ENCODE measurements at places on chromosomes 3 and 15.

GRCh38 chr15:90031231-90031791, 30.2 kb downstream of the ZNF710 start:
- peak; percentile 73 for DNase-seq

DNA sequence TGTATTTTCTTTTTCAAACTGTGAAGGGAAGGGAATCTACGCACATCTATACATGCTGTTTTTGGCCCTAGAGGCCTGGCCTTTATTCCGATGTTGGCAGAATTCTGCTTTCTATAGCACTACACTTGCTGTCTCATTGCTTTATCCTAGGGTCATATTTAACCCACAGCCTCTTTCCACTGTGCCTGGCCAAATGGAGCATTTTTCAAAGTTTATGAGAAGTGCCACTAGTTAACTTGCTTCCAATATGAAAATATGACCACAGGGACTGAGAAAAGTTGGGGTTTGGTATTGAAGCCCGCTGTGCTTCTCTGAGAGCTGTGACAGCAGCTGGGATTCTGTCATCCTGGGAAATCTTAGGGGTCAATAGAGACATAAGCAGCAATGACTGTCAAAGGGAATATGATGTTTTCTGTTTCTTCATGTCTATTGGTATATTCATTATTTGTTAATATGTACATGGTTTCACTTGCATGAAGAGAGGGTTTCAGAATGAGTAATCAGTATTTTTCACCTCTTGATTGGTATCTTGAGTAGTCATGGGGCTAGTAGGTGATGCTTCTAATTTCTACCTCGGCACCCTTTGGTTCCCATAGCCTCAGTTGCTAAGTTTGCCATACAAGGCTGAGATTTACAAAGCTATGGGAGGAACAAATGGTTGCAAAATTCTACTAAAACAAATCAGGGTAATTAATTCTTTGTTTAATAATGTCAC, 275.8 kb upstream of the RBMS3 start:
- DNase-seq, result no peak

DNA sequence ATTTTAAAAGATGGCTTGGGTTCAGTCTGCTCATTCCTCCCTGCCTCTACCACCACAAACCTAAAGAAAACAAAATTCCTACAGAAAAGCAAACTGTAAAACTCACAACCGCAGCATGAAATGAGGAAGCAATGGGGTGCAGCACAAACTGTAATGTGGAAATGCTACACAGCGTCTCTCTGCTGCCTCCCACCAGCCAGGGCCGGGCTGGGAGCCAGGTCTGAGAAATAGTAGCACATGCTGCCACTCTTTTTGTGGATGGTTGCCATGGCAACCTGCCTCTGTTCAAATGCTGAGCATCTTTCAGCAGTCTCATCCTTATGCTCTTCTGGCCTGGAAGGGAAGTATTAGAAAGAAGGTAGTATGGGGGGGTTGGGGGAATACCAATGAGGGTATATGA, 55.4 kb downstream of the EOMES start:
- no peak for DNase-seq

GRCh38 chr3:75015280-75015679, 400.8 kb upstream of the CNTN3 start:
- DNase-seq, result no peak

- no peak for DNase-seq
These were observed 876 bp upstream of the ZNF385D start for GRCh38 chr3:21751886-21752285.

- DNase-seq, result no peak
These were observed 51.6 kb upstream of the FSIP1 start for GRCh38 chr15:39834256-39834655.

- no peak for DNase-seq
These were observed 117.6 kb downstream of the TMCC1 start for GRCh38 chr3:129775870-129776269.

GRCh38 chr15:37877851-37878741, 56.3 kb upstream of the TMCO5A start:
- DNase-seq, result no peak

GRCh38 chr3:127200086-127200691, 7.3 kb downstream of the PRR23E start:
- no peak for DNase-seq

DNA sequence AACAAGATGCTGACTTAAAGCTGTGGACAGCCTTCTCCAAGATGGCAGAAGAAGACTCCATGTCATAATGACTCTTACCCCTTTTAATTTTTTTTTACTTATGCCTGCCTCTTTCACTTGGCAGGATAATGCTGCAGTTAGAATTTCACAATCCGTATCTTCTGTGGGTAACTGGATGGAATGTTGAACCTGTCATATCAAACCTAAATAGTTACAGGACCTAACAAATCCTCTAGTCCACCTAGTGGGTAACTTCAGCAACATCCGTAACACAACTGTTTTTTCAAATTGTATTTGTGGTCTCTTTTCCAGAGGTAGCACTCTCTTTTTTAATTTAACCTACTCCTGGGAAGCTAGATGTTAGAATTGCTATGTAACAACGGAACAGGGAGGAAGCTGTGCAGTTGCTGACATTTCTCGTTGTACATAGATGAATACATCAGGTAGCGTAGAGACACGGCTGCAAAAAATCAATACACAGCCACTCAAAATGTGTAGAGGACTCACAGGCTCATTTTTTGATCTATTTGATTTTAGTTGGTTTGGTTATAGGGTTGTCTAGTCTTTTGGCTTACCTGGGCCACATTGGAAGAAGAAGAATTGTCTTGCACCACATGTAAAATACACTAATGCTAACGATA, 43.9 kb upstream of the TRPM1 start:
- DNase-seq, result no peak

DNA sequence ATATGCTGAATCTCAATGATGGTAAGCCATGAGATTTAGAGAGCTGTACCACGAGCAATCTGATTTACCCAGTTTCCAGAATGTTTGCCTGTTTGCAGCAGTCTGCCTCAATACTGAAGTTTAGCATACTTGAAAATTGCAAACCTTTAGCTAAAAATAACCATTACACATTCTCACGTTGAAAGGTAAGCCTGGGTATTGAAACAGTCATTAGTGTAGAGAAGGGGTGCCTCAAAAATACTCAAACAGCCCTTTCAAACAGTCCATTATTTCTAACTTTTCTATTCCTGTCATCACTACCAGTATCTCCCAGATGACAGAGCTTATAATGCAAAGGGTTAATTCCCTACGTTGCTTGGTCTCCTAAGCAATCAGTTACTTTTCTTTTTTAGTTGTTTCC, 111.8 kb upstream of the MBNL1 start:
- DNase-seq, result no peak

DNA sequence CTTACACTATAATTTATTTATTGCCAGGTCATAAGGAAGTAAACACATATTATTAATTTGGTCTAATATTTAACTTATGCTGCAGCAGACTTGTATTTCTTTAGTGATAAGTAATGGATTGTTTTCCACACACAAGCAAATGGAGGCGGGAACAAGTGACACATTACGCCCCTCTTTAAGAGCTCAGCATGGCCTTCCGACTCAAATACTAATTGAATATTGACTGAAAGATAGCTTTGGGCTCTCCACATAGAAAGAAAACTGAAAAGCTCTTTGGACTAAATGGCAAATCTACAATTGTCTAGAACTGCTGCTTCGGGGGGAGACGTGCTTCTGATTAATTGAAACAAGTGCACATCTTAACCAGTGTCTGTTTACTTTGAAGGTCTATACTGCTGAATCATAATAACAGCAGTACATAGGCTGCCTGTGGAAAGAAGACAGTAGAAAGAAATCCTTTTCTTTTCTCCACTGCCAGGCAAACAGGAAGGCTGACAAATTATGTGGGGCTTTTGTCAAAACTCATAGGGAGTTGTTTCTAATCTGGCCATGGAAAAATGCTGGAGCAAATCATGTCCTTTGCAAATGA, 15.9 kb downstream of the CADPS start:
- no peak for DNase-seq

DNA sequence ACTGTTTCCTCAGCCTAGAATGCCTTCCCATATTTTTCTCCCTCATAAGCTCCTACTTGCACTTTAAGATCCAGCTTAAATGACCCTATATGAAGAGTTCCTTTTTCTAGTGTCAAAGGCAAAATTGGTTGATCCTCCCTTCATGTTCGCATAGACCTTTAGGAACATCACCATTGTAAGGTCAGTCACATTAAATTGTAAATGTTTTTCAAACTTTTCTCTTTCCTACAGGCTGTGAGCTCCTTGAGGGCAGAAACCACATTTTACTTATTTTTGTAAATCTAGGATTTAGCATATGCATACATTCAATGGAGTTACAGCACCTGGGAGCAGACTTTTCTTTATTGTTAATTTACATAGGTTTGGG, 813 bp downstream of the SMCO1 start:
- no peak for DNase-seq

DNA sequence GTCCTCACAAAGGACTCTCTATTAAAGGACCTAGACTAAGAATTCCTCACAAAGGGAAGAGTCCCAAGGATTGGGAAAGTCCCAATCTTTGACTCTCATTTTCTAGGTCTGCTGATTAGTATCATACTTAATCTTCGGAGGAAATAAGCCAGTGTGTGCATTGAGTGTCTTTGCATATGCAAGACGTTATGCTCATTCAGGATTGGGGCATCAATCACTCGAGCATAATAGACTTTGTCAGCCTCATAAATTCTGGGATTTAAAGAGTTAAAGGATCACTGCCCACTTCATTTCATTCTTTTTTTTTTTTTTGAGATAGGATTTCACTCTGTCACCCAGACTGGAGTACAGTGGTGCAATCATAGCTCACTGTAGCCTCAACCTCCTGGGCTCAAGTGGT, 154.3 kb downstream of the RBPMS2 start:
- peak; percentile 29 for DNase-seq

GRCh38 chr15:33461671-33462070, 150.9 kb downstream of the RYR3 start:
- DNase-seq, result no peak

DNA sequence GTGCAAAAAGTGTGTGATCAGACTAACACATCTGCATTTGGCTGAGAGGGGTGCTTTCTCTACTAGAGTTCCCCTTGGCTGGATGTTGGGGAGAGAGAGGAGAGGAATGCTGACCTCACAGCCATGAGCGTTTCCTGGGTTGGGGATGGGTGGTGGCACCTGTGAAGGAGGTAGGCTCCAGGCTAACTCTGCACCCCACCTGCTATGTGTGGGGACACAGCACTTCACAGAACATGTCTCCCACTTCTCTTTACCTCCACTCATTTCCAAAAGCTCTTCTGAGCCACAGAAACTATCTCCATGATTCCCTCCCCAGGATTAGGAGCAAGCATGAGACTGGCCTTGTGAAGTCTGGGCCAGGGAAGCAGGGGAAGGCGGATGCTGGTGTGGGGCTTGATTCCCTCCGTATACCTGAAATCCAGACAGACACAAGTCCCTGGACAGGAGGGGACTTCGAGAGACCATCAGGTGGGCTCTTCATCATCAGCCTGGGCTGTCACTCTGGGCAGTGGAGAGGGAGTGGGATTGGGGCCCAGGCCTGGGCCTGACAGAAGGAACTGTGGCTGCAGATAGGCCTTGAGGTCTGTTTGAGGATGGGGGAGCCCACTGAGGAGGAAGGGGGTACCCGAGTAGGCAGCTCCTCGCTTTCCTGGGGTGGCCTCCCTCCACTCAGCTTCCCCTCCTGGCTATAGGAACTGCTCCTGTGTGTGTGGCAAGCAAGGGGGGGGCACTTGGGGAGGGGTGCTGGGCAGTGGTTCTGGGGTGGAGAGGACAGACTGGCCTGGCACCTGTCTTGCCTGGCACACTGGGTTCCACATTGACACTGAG, 40.7 kb downstream of the FEM1B start:
- DNase-seq, result no peak

- DNase-seq, result peak; percentile 72
These were observed 20.7 kb downstream of the PPP1R2 start for GRCh38 chr3:195522254-195523023.

- no peak for DNase-seq
These were observed 92.4 kb downstream of the MEGF11 start for GRCh38 chr15:66161108-66161507.

DNA sequence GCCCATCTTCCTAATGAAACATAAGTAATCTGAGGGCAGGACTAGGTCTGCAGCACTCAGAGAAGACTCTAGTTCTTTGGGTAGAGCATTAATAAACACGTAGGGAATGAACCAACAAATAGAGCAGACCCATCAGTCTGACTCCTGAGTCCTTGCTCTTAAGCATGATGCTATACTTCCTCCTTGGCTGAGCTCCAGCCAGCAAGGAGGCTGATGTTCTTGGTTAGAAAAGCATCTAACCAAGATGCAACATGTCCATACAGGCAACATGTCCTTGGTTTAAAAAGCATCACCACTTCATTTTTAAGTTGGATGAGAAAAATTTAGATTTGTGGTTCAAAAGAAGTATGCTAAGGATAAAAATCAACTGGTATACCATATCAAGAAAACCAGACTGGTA, 8.5 kb upstream of the MYH15 start:
- no peak for DNase-seq

GRCh38 chr3:144085964-144086363, 114.3 kb downstream of the DIPK2A start:
- peak; percentile 53 for DNase-seq

DNA sequence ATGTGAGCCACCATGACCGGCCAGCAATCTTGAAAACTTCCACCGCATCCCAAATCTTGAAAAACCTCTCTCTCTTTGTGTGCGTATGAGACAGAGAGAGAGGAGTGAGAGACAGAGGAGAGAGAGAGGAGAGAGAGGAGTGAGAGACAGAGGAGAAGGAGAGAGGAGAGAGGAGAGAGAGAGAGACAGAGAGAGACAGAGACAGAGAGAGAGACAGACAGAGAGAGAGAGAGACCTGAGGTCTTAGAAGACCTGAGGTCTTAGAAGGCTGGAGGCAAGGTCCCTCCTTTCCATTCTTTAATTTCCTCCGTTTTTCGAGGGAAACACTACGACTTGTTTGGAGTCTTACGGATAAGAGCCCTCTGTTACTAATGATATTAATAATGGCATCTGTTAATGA, 39.5 kb downstream of the TMEM40 start:
- DNase-seq, result no peak

DNA sequence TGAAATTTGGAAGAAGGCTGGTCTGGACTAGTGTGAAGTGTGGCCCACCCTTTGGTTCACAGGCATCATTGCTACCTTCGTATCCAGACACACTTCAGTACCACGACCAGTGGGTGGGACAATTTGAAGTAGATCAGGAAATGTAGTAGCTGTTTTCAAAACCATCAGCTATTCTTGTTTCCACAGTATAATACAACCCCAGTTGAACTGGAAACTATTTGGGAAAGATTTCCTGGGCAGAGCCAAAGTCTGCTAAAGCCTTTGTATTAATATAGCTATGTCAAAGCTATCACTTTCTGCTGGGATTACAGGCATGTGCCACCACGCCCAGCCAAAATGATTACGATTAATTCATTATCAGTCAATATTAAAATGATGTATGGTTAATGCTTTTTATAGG, 298.8 kb upstream of the RASGRP1 start:
- DNase-seq, result no peak

DNA sequence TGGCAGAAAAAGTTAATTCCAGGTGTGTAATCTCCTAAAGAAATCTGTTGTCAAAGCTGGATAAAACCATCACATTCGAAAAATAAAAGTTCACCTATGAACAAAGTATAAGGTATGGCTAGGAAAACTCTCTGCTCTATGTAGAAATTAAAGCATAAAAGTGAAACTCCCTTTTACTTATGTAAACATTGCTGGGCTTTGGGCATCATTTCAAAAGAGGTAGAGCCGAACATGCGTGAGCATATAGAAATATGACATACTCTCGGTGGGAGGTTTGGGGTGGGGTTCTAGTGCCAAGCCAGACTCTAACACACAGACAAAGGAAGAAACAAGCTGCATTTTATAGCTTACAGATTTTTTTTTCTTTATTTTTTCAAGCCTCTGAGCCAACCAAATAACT, 306.8 kb upstream of the ATP11B start:
- DNase-seq, result no peak

- no peak for DNase-seq
These were observed 5.9 kb downstream of the ATP8B4 start for GRCh38 chr15:50113187-50113505.

Measured in COLO829 (cell line).